GM19239 (cell line): ENCODE measurements at places on chromosomes 5 and 9.

DNA sequence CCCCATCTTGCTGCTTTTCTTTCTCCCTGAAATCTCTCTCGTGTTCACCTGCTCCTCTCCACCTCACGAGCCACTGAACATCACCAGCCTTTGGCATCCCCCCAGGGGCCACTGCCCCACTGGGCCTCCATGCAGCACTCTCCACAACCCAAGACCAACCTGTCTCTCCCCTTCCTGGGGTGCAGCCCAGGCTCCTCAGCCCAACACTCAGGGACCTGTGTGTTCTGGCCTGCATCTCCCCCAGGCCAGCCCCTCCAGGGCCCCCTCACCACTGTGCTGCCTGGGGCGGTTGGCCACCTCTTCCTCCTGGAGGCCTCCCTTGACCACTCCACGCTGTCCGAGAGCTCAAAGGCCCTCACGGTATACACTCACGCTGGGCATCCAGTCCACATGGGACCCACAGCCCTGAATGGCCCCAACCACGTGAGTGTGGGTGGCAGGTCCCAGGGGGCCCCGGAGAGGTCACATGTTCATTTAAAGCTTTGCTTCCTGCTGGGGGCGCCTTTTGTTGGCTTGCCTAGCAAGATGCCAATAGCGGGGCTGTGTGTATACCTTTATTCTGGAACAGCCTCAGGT is 453 bp upstream of the DOK3 start:
- DNase-seq = no peak

DNA sequence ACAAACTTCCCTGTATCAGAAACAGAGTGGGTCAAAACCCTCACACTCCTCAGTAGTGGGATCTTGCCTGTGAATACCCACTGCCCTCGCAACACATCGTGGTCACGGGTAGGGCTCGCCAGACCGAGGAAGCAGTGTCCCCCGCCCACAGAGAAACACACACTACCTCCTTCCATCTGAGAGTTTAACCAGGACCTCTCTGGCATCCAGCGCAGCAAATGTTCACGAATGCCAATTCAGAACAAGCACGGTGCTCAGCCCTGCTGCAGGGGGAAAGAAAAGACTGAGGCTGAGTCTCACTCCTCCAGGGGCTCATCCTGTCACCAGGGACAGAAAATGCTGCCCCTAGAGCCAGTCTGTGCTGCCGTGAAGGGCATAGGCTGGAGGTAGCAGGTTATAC is 42.5 kb upstream of the SYNPO start:
- no peak for DNase-seq

DNA sequence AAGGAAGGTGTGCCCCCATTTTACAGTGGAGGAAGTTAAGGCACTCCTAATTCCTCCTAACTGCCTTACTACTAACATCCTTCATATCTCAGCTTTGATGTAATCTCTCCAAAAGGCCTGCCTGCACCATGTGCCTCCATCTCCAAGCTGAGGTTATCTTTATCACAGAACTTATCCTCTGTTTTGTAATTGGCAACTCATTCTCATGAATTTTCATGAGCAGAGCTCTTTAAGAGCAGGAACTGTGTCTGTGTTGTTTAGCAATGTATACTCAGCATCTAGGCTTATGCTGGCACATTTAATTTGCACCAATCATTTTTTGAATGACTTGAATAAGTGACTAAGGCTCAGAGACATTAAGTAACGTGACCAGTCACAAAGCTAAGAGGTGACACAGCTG is 147.9 kb upstream of the VLDLR start:
- no peak for DNase-seq

DNA sequence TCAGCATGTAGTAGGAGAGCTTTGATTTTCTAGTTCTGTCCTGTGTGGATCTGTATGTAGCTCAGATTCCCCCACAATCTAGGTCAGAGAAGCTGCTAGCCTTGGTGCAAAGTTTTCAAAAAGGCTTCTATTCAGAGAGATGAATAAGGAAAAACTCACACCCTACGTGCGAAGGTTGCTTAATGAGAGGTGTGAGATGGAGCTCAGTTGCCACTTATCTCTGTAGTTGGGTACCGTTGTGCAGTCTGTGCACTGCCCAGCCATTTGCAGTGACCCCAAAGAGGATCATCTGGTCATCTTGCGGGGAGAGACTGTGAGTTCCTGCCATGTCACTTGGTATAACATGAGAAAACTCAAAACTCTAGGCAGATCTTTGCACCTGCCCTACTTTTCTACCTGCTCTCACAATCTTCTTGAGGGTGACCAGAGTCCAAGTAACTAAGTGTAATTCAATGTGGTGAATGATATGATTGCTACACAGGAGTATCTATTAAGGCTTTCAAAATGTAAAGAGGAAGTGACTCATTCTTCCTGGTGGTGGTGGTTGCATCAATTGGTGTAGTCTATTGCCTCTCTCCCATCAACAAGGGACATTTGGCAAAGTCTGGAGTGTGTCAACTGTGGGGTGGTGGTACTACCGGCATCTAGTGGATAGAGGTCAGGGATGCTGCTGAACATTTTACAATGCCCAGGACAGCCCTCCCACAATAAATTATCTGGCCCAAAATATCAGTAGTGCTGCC is 65.2 kb downstream of the TMC1 start:
- no peak for DNase-seq

DNA sequence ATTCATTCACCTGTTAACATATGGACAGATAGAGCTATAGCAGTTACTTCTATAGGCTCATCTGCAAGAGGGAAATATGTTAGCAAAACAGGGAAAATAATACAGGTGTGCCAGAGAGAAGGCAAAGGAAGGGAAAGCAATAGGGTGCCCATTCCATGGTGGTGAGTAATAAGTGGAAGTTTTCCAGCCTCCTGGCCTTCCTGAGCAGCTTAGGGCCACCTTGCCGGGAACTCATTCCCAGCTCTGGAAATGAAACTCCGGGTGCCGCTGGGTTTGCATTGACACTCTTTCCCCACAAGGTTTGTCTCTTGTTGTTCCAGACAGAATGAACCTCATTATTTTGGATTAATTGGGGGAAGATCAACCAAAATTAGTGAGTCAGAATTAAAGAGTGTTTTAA is 58.4 kb downstream of the SLC1A3 start:
- no peak for DNase-seq

- no peak for DNase-seq
Measured at GRCh38 chr5:74199436-74200210, 440.9 kb downstream of the ENC1 start.
